ENCODE measurements at places on chromosomes 16 and 17. TPM values are rescaled to one million over a fixed set of nuclear protein-coding genes. Genes with fewer than 3 reads are reported as not detected.

DNA sequence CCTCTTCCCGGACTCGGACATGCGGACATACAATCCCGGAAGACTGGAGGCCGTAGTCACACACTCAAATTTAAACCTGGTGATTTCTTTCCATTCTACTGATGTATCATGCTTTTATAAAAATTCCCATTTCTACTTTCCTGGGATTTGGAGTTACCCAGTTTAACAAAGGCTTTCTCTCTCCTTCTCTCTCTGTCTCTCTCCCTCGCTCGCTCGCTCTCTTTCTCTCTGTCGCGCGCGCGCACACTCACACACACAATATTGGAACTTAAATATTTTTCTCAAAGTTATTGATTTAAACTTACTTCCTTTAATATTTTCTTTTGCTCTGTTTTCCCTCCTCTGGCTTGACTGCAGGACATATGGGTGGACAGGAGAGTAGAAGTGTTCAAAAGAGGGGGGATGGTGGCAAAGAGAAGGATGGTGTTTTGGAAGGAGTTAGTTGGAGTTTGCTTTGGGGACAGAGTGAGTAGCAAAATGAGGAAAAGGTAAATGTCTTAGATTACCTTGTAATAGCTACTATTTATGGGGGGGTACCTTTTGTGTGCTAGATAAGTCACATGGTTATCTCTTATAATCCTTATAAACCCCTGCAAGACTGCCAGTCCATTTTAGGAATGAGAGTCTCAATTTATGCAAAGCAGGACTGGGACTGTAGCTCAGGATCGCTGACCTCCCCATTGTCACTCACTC is 878 bp upstream of the TRIM25 start:
- no peak for DNase-seq

DNA sequence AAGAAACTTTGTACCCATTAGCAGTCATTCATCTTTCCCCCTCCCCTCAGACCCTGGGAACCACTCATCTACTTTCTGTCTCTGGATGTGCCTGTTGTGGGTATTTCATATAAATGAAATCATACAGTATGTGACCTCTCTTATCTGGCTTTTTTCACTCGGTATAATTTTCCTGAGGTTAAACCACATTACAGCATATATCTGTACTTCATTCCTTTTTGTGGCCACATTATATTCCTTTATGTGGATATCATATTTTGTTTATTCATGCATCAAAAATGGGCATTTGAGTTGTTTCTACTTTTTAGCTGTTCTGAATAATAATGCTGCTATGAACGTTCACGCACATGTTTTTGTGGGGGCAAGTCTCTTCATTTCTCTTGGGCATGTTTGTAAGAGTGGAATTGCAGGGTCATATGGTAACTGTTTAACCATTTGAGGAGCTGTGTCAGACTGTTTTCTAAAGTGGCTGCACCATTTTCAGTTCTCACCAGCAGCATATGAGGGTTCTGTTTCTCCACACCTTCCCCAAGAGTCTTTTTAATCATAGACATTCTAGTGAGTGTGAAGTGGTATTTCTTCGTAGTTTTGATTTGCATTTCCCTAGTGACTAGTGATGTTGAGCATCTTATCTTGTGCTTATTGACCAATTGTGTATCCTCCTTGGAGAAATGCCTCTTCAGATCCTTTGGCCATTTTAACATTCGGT is 3.8 kb downstream of the SNX29 start:
- DNase-seq, result no peak

KRT9 gene
- not detected for total RNA-seq

HIGD1B gene
- 6.6 TPM for total RNA-seq

C16orf92 gene
- not detected for total RNA-seq

DNA sequence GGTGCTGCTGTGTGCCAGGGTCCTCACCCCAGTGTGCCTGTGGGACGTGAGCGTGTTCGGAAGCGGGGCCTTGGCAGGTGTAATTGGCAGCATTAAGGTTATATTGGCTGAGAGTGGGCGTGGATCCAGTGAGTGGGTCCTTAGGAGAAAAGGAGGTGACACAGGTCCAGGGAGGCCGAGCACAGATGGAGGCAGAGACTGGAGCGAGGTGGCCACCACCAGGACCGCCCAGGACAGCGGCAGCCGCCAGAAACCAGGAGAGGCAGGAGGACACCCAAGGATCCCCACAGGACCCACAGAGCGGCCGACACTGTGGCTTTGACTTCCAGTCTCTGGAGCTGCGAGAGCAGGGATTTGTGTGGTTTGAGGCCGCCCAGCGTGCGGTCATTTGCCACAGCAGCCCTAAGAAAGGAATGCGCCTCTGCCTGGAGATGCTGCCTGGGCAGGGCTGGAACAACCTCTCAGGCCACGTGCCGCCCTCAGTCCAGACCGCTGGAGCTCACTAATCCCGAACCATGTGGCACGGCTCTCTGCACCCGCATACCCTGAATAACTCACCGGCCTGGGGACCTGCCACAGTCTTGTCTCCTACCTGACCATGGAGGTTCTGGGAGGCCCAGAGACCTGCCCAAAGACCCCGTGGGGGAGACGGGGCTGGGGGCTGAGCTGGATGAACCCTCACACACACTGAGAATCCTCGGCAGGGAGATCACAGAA is 45.4 kb downstream of the SOX8 start:
- no peak for DNase-seq

DNA sequence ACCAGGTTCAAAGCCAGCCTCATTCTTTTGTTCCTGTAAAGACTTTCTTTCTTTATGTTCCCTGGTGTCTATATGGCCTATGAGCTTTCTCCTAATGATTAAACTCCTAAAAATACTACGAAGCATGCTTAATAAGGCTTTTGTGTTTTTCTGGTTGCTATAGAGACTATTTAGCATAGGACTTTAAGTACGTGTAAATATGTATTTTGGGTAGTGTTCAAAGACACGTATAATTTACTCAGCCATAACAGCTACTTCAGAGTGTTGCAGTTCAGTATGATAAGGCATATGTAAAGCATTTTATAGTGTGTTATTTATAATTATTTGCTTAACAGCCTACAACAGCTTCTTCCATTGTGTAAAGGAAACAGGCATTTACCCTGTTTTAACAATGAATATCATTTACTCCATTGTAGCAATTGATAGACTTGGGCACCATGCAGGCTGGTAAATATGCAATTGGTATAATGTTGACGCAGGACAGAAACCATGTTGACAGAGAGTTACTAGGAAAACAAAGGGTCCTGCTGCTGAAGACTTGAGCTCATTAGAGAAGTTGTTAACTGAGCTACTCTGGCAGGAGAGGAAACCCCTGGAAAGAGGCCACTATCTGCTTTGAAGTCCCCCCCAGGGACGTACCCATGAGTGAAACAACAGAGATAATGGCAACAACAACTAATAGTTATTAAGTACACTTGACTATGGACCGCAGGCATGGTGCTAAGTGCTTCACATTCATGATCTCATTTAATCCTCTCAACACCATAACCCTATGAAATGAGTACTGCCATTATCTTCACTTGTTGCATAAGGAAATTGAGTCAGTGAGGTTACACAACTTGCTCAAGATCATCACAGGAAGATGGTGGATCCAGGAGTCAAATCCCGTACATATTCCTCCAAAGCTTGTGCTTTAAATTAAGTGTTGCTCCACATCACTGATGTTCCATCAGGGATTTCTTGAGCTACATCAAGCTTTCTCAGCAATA is 342.2 kb upstream of the DYNLRB2 start:
- peak; percentile 54 for DNase-seq

DNA sequence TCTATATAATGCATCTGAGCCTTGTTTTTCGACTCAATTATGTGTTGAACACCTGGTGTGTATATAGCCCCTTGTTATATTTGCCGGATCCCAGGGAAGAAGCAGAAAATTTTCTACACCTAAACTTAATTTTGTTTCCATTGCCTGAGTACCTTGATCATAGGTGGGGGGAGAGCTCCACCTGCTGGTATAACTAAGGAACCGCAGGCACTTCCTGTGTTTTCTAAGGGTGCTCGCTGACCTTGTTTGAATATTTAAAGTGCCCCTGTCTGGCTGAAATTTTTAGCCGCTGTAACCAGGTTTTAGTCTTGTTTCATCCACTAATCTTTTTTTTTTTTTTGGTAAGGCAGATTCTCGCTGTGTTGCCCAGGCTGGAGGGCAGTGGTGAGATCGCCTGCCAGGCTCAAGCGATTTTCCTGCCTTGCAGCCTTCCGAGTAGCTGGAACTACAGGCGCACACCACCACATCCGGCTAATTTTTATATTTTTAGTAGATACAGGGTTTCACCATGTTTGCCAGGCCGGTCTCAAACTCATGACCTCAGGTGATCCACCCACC is 6.5 kb upstream of the NUBP1 start:
- DNase-seq, result peak; percentile 85

All from muscle of leg (tissue), 16 donors.